ENCODE measurements at places on chromosomes 4 and X. TPM values are rescaled to one million over a fixed set of nuclear protein-coding genes. Genes with fewer than 3 reads are reported as not detected.
A peak's percentile ranks its signal among the peaks of the same experiment; 100 is the strongest.

PRDM5 gene
- 3.8 TPM for polyA plus RNA-seq

P2RY10 gene
- not detected for polyA plus RNA-seq

DNA sequence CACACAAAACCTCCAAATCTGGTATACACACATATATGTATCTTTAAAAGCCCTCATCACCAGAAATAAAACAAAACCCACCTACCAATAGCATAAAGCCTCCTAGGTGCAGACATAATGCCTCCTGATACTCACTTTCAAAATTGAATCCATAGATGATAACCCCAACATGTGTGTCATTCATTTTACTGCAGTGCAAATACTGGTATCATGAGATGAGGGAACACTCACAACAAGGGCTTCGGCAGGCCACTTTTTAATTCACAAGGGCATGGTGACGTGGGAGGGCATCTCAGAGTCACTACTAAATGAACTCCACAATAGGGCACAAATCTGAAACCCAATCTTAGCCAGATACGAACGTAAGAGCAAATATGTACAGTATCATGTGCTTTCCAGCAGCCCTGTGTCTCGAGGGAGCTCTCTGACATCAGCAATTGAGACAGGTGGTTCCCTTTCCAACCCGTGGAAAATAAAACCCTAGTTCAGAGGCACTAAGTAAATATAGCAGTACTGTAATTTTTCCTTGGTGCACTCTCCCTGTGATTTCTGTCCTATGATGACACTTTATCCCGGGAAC is 14.1 kb upstream of the PPARGC1A start:
- no peak overlapping the region for H3K4me3 ChIP-seq
- no peak overlapping the region for H3K27ac ChIP-seq
- no peaks in the 10 kb centered on the region for H3K36me3 ChIP-seq

DNA sequence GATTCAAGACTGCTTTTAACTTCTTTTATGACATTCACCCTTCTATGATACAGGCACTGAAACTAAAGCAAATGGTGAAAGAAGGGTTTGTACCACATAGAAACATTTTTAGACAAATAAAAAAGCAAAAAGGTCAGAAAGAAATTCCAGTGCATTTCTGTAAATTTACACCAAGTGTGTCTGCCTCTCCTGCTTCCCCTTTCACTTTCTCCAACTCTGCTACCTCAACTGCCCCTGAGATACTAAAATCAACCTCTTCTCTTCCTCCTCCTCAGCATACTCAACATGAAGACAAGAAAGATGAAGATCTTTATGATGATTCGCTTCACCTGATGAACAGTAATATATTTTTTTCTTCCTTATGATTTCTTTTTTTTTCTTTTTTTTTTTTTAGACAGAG is 187.9 kb downstream of the LRBA start:
- DNase-seq: no peak
- H3K27ac ChIP-seq: no peak overlapping the region
- no peaks in the 10 kb centered on the region for H3K36me3 ChIP-seq
- no peak overlapping the region for H3K4me3 ChIP-seq

NR0B1 gene
- polyA plus RNA-seq: 2.3 TPM

AMOT gene
- 3.4 TPM for polyA plus RNA-seq

PABPC1L2A gene
- polyA plus RNA-seq: not detected

DNA sequence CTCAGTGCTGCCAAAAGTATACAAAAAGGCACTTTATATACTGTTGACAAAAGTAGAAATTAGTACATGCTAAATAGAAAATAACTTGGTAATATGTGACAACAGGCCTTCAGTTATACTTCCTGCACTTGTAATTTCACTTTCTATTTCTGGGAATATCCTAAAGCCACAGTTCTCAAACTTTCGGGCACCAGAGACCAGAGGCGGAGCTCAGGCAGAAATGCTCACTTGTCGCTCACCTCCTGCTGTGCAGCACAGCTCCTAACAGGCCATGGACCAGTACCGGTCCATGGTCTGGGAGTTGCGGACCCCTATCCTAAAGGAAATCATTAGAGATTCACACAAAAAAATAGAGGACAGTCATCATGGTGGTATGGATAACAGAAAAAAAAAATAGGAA is 25.7 kb downstream of the ACSL4 start:
- H3K27me3 ChIP-seq: peaks cover 4% of the 10 kb centered on the region
- no peak overlapping the region for H3K27ac ChIP-seq
- H3K4me3 ChIP-seq: no peak overlapping the region
- DNase-seq: no peak

DNA sequence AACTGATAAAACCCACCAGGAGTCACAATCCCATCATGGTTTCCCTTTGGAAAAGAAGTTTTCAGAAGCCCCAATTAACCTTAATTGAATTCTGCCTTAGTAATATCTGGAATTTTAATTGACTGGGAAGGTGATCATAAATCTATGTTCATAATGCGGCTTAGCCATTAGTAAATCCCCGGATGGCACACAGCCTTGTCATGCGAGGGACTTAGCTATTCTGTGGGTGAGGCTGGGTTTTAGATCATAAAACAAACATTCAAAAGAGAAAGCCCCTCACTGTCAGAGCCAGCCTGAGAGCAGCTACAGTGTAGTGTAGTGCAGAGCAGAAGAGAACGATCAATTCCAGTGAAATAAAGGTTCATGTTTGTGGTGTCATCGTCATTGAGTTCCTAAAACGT is 124.0 kb upstream of the NOCT start:
- no peak overlapping the region for H3K4me3 ChIP-seq
- H3K27me3 ChIP-seq: no peaks in the 10 kb centered on the region
- H3K4me1 ChIP-seq: peaks cover 16% of the 10 kb centered on the region
- peak; percentile 43 for DNase-seq
- no peaks in the 10 kb centered on the region for H3K36me3 ChIP-seq

- DNase-seq: no peak
- H3K4me3 ChIP-seq: no peak overlapping the region
- no peaks in the 10 kb centered on the region for H3K36me3 ChIP-seq
- no peaks in the 10 kb centered on the region for H3K27me3 ChIP-seq
- H3K27ac ChIP-seq: no peak overlapping the region
Measured at GRCh38 chr4:4990329-4990728, 28.9 kb downstream of the CYTL1 start.

DNA sequence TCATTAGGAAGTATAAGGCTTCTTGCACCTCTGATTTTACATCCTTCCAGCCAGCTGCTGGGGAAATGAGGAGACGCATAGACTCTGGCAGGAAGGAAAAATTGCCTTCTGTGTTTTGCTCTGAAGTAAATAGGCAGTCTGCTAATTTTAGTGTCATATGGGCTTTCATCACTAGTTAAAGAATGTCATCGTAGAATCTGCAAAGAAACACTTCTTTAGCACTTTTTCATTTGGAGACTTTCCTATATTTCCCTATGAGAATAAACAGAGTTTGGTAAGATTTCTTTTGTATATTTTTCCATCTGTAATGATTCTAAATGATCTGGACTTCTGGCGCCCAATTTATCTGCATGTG is 3.3 kb downstream of the ADGRL3 start:
- no peak for DNase-seq
- peaks cover 40% of the 10 kb centered on the region for H3K27me3 ChIP-seq
- no peak overlapping the region for H3K27ac ChIP-seq
- H3K4me3 ChIP-seq: no peak overlapping the region
- no peaks in the 10 kb centered on the region for H3K36me3 ChIP-seq

- DNase-seq: no peak
- no peak overlapping the region for H3K4me3 ChIP-seq
- peaks cover 22% of the 10 kb centered on the region for H3K36me3 ChIP-seq
- H3K27ac ChIP-seq: no peak overlapping the region
- no peaks in the 10 kb centered on the region for H3K4me1 ChIP-seq
Measured at GRCh38 chrX:71606536-71607216, 11.6 kb downstream of the CXCR3 start.

GABRG1 gene
- polyA plus RNA-seq: not detected

F8 gene
- polyA plus RNA-seq: 4.2 TPM

DNA sequence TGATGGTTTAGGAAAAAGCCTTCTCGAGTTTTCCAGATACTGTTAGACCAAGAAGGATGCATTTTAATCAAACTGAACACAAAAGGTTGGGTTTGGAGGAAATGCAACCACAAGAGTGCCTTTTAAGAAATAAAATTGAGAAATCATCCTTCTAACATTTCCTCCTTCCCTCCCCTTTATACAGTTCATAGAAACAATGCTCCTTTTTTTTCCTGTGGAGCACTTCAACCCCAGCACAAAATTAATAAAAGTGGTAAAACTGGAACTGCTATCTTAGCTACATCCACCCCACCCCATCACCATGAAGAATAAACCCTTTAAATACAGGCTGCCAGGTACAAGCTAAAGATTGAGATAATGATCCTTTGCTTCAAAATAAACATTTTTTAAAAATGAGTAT is 211.1 kb downstream of the RELL1 start:
- no peak for DNase-seq
- H3K27me3 ChIP-seq: no peaks in the 10 kb centered on the region
- no peaks in the 10 kb centered on the region for H3K4me1 ChIP-seq
- H3K4me3 ChIP-seq: no peak overlapping the region
- no peak overlapping the region for H3K27ac ChIP-seq

- no peak for DNase-seq
- no peak overlapping the region for H3K27ac ChIP-seq
- no peak overlapping the region for H3K4me3 ChIP-seq
- no peaks in the 10 kb centered on the region for H3K27me3 ChIP-seq
- no peaks in the 10 kb centered on the region for H3K36me3 ChIP-seq
Measured at GRCh38 chr4:152422817-152423320, 113.0 kb downstream of the FBXW7 start.

GRCh38 chrX:129697204-129697829 is 41.5 kb upstream of the XPNPEP2 start:
- no peak for DNase-seq
- H3K36me3 ChIP-seq: no peaks in the 10 kb centered on the region

- no peaks in the 10 kb centered on the region for H3K4me1 ChIP-seq
- no peaks in the 10 kb centered on the region for H3K36me3 ChIP-seq
- no peak overlapping the region for H3K27ac ChIP-seq
Measured at GRCh38 chrX:95350774-95351488, 1333.7 kb upstream of the DIAPH2 start.

DNA sequence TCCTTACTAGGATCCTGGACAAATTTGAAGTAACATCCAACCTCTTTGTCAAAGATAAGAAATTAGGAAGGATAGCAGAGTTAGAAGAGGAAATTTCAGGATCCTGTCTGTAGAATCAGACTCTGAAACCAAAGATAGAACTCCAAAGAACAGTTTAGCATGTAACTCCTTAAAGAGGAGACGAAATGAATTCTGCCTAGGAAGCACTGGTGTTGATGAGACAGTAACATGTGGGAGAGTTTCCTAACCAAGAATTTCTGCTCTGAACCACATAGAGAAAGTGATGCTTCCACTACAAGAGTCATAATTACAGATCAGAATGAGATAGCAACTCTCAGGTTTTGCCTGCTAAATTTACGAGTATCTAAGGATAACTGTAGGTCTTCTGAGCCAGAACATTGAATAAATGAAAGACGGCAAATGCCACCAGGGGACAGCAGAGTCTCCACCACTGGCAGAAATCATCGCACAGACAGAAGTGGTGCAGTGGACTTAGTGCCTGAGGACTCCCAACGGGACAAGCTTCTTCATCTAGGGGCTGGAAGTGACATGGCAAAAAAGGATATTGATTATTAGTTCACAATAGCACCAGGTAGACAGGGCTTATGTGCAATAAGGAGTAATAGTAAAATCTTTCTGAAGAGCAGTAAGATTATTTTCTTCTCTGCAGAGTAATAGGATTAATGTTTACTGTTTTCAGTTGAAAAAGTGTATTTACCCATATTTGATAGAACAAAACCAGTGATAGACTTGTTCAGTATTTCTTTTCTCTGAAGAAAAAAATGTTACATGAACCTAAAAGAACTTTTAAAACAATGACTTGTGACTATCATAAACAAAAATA is 6.7 kb upstream of the PPID start:
- no peak overlapping the region for H3K27ac ChIP-seq
- no peak overlapping the region for H3K4me3 ChIP-seq
- no peaks in the 10 kb centered on the region for H3K36me3 ChIP-seq
- DNase-seq: peak; percentile 75
- no peaks in the 10 kb centered on the region for H3K27me3 ChIP-seq

Measured in SK-N-SH (cell line).